ENCODE measurements at places on chromosomes 7 and 10. TPM values are rescaled to one million over a fixed set of nuclear protein-coding genes. Genes with fewer than 3 reads are reported as not detected.

DNA sequence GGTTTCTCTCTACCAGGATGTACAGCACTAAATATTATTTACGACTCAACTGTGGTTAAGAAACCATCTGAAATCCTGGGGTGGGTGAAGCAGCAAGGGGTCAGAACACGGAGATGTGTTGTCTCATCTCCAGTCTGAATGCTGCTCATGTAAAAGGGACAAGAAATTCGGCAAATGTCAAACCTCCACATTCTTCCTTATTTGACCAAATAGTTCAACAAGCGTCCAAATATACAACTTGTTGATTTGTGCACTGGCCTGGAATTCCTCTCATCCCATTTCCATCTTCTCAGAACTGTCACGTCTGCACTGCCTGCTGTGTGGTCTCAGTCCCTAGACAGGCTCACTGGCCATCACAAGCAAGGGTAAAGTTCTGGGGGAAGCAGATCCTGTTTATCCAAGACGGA lies 520.0 kb downstream of the PARD3 start:
- H3K4me1 ChIP-seq = peaks cover 8% of the 10 kb centered on the region
- H3K27me3 ChIP-seq = no peaks in the 10 kb centered on the region
- H3K36me3 ChIP-seq = no peaks in the 10 kb centered on the region
- peak; percentile 71 for DNase-seq
- no peak overlapping the region for H3K27ac ChIP-seq

DNA sequence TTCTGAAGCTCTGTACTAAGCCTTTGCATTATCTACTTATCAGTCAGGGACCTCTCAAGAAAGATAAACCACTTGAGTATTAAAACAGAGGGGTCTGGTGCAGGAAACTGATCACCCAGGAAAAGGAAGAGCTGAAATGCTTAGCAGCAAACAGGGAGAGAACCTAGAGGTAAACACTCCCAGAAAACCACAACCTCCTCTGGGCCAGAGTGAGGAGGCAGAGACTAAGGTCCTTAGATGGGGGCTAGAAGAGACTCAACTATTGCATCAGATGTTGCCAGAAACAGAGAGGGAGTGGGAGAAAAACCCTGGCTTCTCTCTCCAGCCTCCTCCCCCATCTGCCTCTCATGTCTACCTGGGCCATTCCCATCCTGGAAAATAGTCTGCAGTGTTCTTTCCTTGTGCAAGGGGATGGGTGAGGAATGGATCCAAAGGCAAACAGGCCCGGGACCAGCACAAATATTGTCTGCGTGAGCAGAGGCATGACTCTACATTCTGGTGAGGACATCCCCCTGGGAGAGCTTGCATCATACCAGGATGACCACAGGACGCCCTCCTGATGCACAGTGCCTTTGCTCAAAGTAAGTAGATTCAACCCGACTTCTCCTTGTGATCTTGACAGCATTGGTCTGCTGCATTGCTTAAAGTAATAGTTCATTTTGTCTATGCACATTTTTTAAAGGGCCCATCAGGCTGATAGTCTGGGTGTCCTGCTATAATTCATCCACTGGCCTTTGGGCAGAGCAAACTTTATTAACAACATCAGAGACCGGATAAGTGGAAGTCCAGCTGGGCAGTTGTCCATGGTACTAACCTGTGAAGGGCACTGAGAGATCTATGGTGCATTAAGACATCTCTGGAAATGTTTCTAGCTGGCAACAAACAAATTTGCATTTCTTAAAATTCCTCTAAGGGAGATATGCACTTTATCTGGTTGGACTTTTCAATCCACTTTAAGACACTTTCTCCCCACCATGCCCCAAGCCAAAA lies 22.4 kb upstream of the ODAD2 start:
- DNase-seq = no peak
- H3K4me3 ChIP-seq = no peak overlapping the region
- no peaks in the 10 kb centered on the region for H3K4me1 ChIP-seq

DNA sequence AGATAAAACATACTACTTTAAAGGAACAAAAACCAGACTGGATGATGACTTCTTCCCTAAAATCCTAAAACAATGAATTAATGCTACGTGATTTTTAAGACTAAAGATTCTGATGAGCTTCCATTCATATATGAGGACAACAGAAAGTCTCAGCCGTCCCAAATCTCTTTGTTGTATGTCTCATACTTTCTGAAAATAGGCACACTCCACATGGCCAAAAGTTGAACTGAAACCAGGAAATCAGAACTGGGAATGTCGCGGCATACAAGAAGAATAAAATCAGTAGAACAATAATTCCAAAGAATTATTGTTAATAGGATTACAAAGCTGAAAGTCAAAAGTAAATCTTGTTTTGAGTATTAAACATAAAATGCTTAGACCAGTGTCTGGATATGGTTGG lies 195.4 kb upstream of the GHITM start:
- no peak overlapping the region for H3K4me3 ChIP-seq
- H3K27ac ChIP-seq = no peak overlapping the region
- no peaks in the 10 kb centered on the region for H3K4me1 ChIP-seq
- DNase-seq = no peak
- H3K27me3 ChIP-seq = no peaks in the 10 kb centered on the region
- no peaks in the 10 kb centered on the region for H3K36me3 ChIP-seq

DNA sequence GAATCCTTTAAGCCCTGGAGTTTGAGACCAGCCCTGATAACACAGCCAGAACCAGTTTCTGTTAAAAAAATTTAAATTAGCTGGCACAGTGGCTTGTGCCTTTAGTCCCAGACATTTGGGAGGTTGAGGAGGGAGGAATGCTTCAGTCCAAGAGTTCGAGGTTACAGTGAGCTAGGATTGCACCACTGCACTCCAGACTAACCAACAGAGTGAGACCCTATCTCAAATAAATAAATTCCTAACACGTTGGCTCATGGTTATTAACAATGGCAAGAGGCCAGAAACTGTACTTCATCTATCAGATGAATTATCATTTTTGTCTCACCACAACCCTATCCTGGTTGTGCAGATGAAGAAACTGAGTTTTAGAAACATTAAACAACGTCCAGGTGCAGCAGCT lies 2.1 kb upstream of the PPIA start:
- no peaks in the 10 kb centered on the region for H3K27me3 ChIP-seq
- peaks cover 3% of the 10 kb centered on the region for H3K4me1 ChIP-seq
- no peak overlapping the region for H3K4me3 ChIP-seq
- H3K27ac ChIP-seq = no peak overlapping the region

- no peaks in the 10 kb centered on the region for H3K27me3 ChIP-seq
- H3K4me1 ChIP-seq = no peaks in the 10 kb centered on the region
- DNase-seq = no peak
- H3K27ac ChIP-seq = no peak overlapping the region
- no peaks in the 10 kb centered on the region for H3K36me3 ChIP-seq
- H3K4me3 ChIP-seq = no peak overlapping the region
Observed at GRCh38 chr7:43136064-43136463, 23.6 kb downstream of the HECW1 start.

DNA sequence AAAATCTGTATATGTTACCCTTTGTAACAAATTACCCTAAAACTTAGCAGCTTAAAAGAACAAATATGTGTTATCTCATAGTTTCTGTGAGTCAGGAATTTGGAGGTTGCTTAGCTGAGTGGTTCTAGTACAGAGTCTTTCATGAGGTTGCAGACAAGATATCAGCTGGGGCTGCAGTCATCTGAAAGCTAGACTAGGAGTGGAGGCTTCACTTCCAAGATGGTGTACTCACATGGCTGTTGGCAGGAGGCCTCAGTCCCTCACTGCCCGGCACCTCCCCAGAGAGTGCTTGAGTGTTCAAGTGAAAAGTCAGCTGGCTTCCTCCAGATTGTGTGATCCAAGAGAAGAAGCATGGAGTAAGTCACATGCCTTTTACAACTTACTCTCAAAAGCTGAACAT lies 16.9 kb upstream of the GGCT start:
- H3K4me3 ChIP-seq = no peak overlapping the region
- no peaks in the 10 kb centered on the region for H3K36me3 ChIP-seq
- H3K27ac ChIP-seq = no peak overlapping the region
- DNase-seq = peak; percentile 35

GRCh38 chr7:84844771-84845170 lies 342.1 kb downstream of the SEMA3D start:
- H3K36me3 ChIP-seq = no peaks in the 10 kb centered on the region
- no peak overlapping the region for H3K27ac ChIP-seq
- peaks cover 2% of the 10 kb centered on the region for H3K4me1 ChIP-seq
- no peak for DNase-seq
- H3K27me3 ChIP-seq = no peaks in the 10 kb centered on the region

- H3K27me3 ChIP-seq = no peaks in the 10 kb centered on the region
- no peaks in the 10 kb centered on the region for H3K4me1 ChIP-seq
- H3K27ac ChIP-seq = no peak overlapping the region
- no peak for DNase-seq
- H3K36me3 ChIP-seq = no peaks in the 10 kb centered on the region
- H3K4me3 ChIP-seq = no peak overlapping the region
Observed at GRCh38 chr7:34751725-34752643, 94.0 kb downstream of the NPSR1 start.

GRCh38 chr10:79116801-79117723 lies 48.3 kb downstream of the ZMIZ1 start:
- peaks cover 34% of the 10 kb centered on the region for H3K4me1 ChIP-seq
- H3K36me3 ChIP-seq = peaks cover 21% of the 10 kb centered on the region

GRCh38 chr7:147145194-147145593 lies 1028.6 kb downstream of the CNTNAP2 start:
- no peak overlapping the region for H3K4me3 ChIP-seq
- no peaks in the 10 kb centered on the region for H3K36me3 ChIP-seq
- no peaks in the 10 kb centered on the region for H3K4me1 ChIP-seq
- DNase-seq = no peak

GRCh38 chr7:40403703-40404476 lies 269.1 kb downstream of the SUGCT start:
- no peak overlapping the region for H3K27ac ChIP-seq
- no peaks in the 10 kb centered on the region for H3K36me3 ChIP-seq
- no peak overlapping the region for H3K4me3 ChIP-seq
- no peaks in the 10 kb centered on the region for H3K4me1 ChIP-seq
- H3K27me3 ChIP-seq = no peaks in the 10 kb centered on the region

GRCh38 chr7:149742075-149742701 lies 31.2 kb downstream of the ZNF467 start:
- H3K4me1 ChIP-seq = peaks cover 2% of the 10 kb centered on the region
- H3K27me3 ChIP-seq = no peaks in the 10 kb centered on the region
- DNase-seq = peak; percentile 36
- no peaks in the 10 kb centered on the region for H3K36me3 ChIP-seq

DNA sequence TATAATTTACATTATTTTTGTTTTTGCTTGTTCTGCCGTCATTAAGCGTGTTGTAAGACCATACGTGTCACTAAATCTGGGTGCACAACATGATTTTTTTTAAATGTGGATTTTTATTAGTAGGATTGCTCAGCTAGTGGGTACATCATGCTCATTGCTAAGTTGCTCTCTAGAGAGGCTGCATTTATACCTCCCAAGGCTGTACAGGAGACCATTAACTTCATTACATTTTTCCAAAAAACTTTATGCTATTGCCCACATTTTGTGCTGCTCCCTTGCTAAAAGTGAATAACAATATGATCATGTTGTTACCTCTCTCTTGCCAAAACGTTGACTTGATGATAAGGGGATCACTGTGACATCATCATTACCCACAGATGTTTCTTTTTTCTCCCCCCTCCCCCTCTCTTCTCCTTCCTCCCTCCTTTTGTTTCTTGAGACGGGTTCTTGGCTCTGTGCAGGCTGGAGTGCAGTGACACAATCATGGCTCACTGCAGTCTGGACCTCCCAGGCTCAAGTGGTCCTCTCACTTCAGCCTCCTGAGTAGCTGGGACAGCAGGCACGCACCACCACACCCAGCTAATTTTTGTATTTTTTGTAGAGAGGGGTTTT lies 65.1 kb downstream of the BMPR1A start:
- H3K4me3 ChIP-seq = no peak overlapping the region
- H3K27me3 ChIP-seq = no peaks in the 10 kb centered on the region
- DNase-seq = peak; percentile 69
- H3K36me3 ChIP-seq = no peaks in the 10 kb centered on the region

- peaks cover 2% of the 10 kb centered on the region for H3K27me3 ChIP-seq
- no peaks in the 10 kb centered on the region for H3K36me3 ChIP-seq
- peak; percentile 24 for DNase-seq
- no peaks in the 10 kb centered on the region for H3K4me1 ChIP-seq
- H3K4me3 ChIP-seq = peak overlapping the region; percentile 82
Observed at GRCh38 chr10:70053218-70053840, 683 bp downstream of the MACROH2A2 start.

- H3K36me3 ChIP-seq = no peaks in the 10 kb centered on the region
- no peaks in the 10 kb centered on the region for H3K27me3 ChIP-seq
- H3K27ac ChIP-seq = no peak overlapping the region
- H3K4me1 ChIP-seq = no peaks in the 10 kb centered on the region
- DNase-seq = no peak
Observed at GRCh38 chr10:129662426-129662825, 195.4 kb downstream of the MGMT start.

- no peaks in the 10 kb centered on the region for H3K27me3 ChIP-seq
- no peak overlapping the region for H3K4me3 ChIP-seq
Observed at GRCh38 chr10:51999096-51999495, 299.7 kb upstream of the CSTF2T start.

- no peaks in the 10 kb centered on the region for H3K27me3 ChIP-seq
- H3K4me3 ChIP-seq = no peak overlapping the region
- no peaks in the 10 kb centered on the region for H3K4me1 ChIP-seq
- DNase-seq = no peak
- H3K27ac ChIP-seq = no peak overlapping the region
Observed at GRCh38 chr10:84517554-84517953, 189.2 kb downstream of the CCSER2 start.

GRCh38 chr7:41107330-41107937 lies 595.5 kb downstream of the INHBA start:
- no peak overlapping the region for H3K27ac ChIP-seq
- DNase-seq = peak; percentile 82
- H3K4me3 ChIP-seq = no peak overlapping the region
- no peaks in the 10 kb centered on the region for H3K36me3 ChIP-seq

- H3K27ac ChIP-seq = no peak overlapping the region
- no peaks in the 10 kb centered on the region for H3K36me3 ChIP-seq
- H3K4me1 ChIP-seq = peaks cover 14% of the 10 kb centered on the region
Observed at GRCh38 chr10:104277785-104278184, 8.8 kb downstream of the GSTO2 start.

Gene DYDC2
- not detected for total RNA-seq

Gene LRRC17
- total RNA-seq = 12.6 TPM

Gene STEAP1
- 69.9 TPM for total RNA-seq

Gene TRPV6
- not detected for total RNA-seq

Gene AKR1D1
- total RNA-seq = not detected

Gene ABHD11
- total RNA-seq = 7.1 TPM

Gene EFCAB10
- total RNA-seq = not detected

Gene RBP3
- total RNA-seq = not detected

Gene FOXI2
- not detected for total RNA-seq

Gene HMX3
- not detected for total RNA-seq

Gene GATA3
- total RNA-seq = not detected

Gene ASB10
- total RNA-seq = not detected

Data from fibroblast of lung (primary cell).